Stimulated activated CD8-positive, alpha-beta memory T cell treated with anti-CD3 and anti-CD28 coated beads, Interleukin-2, amount 100 ng/mL, for 1 hour (primary cell): ENCODE measurements at places on chromosomes 2 and 18.

GRCh38 chr2:38180754-38181153 is 104.8 kb upstream of the CYP1B1 start:
- DNase-seq = no peak

DNA sequence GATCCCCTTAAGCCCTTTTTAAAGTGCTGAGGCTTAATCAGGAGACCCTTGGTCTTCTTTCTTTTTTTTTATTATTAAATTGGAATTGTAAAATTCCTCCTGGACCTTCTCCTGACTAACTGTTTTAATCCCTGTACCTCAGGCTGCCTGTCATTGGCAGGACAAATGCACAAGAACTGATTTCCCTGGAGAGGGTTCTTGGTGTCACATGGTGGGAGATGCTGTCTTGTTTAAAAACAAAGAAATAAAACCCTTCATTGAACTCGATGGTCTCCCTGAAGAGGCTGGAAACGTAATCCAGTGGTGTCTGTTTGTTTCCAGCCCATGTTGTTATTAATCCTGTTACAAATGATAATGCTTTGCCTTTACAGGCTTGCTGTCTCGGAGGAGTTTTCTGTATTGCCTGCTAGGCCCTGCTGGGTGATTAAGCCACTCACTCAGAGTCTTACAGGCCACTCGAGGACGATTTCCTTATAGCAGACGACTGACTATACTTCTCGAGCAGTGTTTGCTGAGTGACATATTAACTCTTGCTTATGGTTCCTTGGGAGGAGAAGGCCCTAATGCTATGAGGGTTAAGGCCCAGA is 100.5 kb upstream of the MGAT5 start:
- DNase-seq = no peak

GRCh38 chr2:239420082-239420481 is 19.3 kb upstream of the HDAC4 start:
- DNase-seq = no peak

GRCh38 chr18:9834551-9834950 is 51.2 kb upstream of the TXNDC2 start:
- no peak for DNase-seq

- no peak for DNase-seq
Observed at GRCh38 chr2:173612354-173612753, 257.7 kb downstream of the CDCA7 start.

GRCh38 chr2:64205415-64205814 is 61.2 kb upstream of the PELI1 start:
- no peak for DNase-seq

DNA sequence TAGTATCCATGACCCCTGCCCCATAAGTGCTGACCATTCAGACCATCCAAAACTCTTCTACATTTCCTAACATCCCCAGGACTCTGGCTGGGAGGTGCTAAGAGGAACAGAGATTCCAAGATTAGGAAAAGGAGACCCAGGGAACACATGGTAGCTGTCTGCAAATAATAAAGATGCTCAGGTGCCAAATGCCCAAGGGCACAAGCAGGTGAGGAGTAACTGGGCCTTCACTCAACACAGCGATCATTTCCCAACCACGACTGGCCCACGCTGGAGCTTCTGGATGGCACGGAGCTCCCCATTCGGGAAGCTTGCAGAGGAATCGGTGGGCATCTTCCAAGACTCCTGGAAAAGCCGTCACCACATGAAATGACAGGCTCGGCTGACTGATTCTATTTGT is 255.9 kb upstream of the SMIM21 start:
- DNase-seq = no peak

DNA sequence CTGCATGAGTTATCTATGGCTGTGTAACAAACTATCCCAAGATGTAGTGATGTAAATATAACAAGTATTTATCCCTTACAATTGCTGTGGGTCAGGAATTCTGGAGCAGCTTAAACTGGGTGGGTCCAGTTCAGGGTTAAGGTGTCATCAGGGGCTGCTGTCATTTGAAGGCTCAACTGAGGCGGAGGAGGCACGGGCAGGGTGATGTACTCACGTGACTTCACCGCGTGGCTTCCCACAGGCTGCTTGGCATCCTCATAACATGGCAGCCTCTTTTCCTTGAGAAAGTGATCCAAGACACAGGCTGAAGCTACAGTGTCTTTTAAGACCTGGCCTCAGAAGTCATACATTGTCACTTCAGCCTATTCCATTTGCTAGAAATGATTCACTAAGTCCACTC is 125.8 kb downstream of the PTGR3 start:
- no peak for DNase-seq

DNA sequence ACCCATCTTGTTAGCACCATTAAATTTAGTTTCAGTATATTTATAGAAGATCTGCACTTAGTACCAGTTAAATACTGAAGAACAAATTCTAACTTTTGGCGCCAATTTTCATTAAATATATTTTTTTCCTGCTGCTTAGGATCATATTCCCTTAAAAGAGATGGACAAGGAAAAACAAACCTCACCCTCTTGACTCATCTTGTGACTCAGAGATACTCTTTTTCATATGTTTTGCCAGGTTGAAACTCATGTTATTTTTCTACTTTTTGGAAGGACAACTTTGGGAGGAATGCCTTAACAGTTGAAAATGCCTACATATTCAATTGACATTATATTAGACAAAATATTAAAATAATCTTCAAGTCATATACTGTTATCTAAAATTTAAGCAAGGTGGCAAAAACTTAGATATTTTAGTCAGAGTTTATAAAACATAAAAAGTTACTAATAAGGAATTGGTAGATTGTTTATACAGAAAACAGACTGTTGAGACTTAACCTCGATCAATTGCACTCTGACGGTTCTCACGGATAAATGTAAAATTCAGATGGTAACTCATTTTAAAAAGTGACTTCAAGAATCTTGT is 36.2 kb downstream of the PNO1 start:
- no peak for DNase-seq

GRCh38 chr18:12656938-12657683 is 796 bp downstream of the SPIRE1 start:
- DNase-seq = no peak

DNA sequence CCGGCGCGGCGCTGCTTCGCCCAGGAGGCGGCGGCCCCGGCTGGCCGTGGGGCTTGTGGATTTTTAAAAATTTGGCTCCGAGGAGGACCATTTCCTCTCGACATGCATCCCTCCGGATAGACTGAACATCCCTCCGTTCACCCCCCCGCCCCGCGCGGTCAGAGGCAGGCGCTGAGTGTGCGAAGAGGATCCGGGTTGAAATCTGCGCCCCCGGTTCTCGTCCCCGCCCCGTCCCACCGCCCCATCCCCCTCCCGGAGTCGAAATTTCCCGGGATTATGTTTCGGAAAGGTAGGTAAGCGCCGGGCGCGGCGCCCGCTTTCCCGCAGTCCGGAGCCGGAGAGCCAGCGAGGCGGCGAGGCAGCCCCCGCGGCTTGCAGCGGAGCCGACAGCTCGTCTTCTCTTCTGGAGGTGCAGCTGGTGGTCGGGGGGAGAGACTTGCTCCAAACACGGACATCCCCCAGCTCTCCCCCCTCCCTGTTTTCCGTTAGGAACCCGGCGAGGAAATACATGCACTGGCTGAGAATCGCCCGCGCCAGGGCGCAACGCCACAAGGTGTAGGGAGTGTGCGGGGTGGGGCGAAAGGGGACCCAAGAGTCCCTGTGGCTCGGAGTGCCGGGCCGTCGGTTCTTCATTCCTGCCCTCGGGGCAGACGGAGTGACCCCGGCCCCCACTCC is at the start of gene PRKCE:
TSS of gene PRKCE (plus strand) at position 261 of the 675 bp plus-strand sequence.
- peak; percentile 35 for DNase-seq

DNA sequence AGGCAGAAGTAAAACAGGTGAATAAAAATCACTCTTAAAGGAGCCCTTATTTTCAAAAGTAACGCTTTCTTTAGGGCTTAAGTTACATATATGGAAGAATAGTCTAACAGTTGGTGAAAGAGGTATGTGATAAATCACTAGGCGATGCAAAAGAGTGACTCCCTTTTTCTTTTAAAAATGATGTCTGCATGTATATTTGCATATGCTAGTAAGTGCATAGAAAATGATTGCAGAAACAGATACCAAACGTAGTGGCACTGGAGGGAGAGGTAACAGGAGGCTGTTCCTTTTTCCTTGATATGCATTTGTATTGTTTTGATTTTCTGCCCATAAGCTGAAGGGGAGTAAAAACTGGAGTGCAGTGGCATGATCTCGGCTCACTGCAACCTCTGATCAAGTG is 158.3 kb downstream of the PRPF40A start:
- DNase-seq = no peak

GRCh38 chr18:60358516-60358915 is 14.1 kb downstream of the MC4R start:
- no peak for DNase-seq

- no peak for DNase-seq
Observed at GRCh38 chr2:234556848-234557573, 60.1 kb upstream of the ARL4C start.

GRCh38 chr2:216936954-216937357 is 77.1 kb upstream of the TNP1 start:
- no peak for DNase-seq

GRCh38 chr2:43874776-43875451 is 36.1 kb downstream of the ABCG8 start:
- no peak for DNase-seq

- DNase-seq = no peak
Observed at GRCh38 chr18:13019301-13019700, 28.1 kb downstream of the CEP192 start.

DNA sequence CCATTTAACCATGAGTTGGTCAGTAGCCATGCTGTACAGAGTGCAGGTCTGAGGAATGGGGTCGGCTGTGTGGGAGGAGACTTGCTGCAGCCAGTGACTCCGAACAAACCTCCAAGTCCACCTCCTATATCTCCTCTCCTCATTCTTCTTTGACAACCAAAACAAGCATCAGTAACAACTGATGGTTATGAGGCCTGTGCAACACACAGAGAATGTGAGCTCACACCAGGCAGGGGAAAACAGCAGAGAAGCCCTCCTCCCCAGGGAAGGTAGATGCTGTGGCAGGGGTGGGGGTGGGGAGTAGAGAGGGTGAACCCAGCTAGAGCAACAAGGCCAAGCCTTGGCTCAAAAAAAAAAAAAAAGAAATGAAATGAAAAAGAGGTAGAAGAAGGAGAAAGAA is 12.3 kb upstream of the CNGA3 start:
- DNase-seq = no peak

DNA sequence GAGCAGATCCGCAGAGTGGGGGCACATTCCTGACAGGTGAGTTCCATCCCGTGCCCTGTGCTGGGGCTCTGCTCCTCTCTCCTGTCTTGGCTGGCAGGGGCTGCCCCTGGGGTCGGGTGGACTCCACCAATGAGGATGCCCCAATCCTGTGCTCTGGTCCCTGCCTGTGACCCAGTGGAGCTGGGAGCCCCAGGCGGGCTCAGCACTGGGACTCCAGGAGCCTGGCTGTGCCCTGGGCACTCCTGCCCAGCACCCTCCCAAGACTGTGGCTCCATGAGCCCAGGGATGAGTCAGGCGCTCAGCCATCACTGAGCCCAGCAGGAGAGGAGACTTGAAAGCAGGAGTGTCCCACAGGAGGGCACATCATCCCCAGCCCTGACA is 53.9 kb downstream of the MBP start:
- DNase-seq = no peak

GRCh38 chr18:45009756-45010155 is 329.1 kb downstream of the SETBP1 start:
- DNase-seq = no peak

DNA sequence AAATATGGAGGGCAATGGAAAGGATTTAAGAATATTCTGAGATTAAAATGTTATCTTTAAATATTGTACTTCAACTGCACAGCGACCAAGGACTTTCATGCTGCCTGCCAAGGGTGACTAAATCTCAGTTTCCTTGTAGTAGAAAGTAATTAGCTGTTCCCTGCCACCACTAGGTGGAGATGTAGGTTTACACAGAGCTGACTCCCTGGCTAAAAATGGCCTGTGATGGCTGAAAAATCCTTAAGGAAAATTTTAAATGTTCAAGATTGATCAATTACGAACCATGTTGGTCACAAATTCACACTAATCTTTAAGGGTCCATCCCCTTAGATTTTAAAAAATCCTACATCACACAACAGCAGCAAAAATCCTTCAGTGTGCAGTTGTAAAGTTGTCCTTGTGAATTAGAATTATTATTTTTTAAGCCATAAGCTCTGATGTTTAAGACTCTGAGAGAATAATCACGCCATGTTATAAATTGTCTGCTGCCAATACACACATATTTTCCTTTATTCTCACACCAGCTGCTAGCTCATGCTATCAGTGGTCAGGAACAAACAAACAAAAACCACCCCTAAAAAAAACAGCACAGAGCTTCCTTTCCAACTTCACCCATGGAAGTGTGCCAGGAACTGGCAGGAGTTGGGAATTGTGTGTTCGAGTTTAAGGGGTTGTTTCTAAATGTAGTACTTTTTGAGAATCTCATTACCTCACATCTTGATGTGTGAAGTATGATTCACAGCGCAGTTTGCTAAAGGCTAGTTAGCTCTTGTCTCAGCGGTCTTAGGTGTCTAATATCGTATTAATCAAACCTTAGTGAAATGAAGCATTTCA is 399.8 kb downstream of the TMEM182 start:
- DNase-seq = no peak

GRCh38 chr2:59560769-59561168 is 992.7 kb downstream of the BCL11A start:
- DNase-seq = no peak

DNA sequence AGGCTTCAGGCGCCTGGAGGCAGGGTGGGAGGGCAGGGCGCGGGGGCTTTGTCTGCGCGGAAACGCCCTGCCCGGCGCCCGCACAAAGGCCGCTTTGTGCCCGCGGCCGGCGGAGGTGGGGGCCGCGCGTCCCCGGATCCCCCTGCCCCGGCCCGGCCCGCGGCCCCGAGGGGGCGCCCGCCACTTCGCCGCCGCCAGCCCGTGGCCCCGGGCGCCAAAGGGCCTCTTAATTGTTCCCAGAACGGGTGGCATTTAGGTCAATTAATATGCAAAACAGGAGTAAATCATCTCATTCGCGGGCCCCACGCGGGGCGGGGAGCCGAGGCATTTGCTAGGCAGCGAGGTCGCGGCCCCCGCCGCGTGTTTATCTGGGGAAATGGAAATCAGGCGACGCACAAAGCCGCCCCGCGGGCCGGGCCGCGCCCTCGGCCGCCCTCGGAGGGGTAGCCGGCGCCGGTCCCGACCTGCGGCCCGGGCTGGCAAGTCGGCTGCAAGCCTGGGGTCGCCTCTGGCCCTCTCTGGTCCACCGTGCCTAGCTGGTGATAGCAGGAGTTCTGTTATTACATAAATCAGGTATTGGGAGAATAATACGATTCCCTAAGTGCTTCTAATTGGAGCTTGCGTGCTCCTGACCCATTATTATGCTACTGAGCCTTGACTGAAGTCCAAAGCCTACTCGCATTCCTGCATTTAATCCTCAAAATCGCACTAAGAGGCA is 148.2 kb upstream of the GLI2 start:
- no peak for DNase-seq

DNA sequence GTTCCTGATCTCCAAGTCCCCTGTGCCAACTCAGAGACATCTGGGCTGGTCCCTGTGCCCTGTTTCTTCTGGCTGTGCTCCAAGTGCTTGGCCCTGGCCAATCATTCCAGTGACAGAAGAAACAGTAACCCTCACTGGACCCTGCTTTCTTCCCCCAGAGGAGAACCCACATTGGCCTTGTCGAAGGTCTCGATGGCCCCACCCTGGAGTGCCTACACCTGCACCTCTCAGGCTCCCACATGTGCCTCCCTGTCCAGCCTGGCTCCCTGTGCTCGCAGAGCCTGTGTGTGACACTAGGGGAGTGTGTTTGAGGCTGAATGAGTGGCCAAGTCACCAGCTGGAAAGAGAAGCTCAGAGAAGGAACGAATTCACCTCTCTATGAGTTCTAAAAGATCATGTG is 5.9 kb upstream of the MAL start:
- no peak for DNase-seq

- no peak for DNase-seq
Observed at GRCh38 chr2:128394007-128394730, 75.5 kb upstream of the HS6ST1 start.

- no peak for DNase-seq
Observed at GRCh38 chr2:3293221-3293620, 84.4 kb downstream of the EIPR1 start.
